ENCODE measurements at places on chromosomes 1 and 21.

DNA sequence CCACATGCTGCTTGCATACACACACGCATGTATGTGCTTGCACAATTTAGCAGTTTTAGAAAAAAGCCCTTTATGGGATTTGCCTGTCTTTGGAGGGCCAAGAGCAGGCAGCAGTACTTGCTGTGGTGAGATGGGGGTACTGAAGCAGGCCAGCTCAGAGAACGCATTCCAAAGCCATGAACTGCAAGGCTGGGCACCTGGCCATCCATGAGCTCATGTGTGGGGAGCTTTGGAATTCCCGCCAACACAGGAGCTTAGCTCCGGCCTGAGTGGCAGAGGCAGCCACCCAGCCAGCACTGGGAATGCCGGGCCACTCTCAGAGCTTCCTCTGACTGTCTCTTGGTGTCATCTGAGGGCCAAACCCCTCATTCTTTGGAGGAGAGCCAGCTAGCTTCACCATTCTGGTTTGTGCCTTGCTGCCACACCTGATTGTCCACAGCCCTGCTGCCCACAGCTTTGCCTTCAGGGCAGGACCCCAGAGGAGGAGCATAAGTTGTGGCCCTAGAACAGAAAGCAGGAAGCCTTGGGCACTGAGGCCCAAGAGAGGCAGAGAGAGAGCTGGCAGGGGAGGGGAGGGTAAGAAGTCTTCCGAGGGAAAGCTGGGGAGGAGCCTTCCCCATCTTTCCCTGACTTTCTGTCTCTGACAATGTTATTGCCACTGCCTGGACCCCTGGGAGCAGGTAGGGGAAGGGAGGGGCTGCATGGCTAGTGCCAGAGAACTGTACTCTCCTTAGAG lies 92.1 kb upstream of the POU3F1 start:
- DNase-seq, result peak; percentile 98

- DNase-seq, result no peak
Observed at GRCh38 chr1:66265796-66266195, 268.2 kb upstream of the SGIP1 start.

- DNase-seq, result no peak
Observed at GRCh38 chr1:17819129-17819802, 64.1 kb downstream of the ACTL8 start.

- no peak for DNase-seq
Observed at GRCh38 chr1:229027158-229027557, 243.8 kb upstream of the RAB4A start.

DNA sequence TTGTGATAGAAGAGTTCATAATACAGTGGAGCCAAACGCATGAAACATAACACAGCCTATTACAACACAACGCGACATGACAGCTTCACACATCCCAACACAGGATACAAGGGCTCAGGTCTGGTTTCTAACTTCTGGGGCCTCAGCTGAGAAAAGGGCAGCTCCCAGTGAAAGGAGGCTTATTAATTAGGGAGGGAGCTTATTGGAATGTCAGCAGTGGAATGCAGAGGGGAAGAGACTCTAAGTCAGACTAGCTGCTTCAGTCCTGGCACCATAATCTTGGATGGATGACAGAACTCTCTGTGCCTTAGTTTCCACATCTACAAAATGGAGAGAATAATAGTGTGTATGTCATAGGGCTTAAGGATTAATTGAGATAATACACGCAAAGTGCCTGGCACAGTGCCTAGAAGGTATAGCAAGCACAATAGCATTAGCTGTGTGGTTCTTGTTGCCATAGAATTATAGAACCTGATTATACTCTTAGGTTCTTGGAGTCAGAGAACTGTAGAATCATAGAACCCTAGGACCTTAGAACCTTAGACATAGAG lies 22.7 kb upstream of the SLC2A1 start:
- no peak for DNase-seq

DNA sequence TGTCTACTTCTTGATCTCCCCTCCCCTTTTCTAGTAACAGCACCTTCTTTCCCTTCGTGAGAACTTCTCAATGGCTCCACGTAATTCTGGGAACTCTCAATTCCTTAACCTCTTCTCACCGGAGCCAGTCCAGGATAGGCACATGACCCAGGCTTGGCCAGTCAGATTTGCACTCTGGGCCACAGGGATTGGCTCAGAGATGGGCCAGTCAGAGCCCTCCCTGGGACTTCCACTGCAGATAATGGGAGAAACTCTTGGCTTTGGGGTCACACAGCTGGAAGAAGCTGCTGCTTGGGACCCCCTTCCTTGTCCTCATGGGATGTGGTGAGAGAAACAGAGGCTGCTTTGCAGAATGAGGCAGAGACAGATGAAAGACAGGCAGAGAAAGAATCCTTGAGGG lies 302.3 kb downstream of the PTPRU start:
- no peak for DNase-seq

DNA sequence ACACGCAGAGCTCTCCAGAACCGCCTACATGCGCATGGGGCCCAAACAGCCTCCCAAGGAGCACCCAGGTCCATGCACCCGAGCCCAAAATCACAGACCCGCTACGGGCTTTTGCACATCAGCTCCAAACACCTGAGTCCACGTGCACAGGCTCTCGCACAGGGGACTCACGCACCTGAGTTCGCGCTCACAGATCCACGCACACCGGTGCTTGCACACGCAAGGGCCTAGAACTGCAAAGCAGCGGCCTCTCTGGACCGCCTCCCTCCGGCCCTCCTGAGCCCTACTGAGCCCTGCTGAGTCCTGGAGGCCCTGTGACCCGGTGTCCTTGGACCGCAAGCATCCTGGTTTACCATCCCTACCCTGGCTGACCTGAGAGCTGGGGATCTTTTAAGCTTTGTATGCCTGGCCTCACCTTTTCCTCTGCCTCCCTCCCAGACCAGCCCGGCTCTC lies 8.3 kb downstream of the OLIG2 start:
- DNase-seq, result no peak

- DNase-seq, result no peak
Observed at GRCh38 chr1:198680174-198680875, 41.5 kb downstream of the PTPRC start.

DNA sequence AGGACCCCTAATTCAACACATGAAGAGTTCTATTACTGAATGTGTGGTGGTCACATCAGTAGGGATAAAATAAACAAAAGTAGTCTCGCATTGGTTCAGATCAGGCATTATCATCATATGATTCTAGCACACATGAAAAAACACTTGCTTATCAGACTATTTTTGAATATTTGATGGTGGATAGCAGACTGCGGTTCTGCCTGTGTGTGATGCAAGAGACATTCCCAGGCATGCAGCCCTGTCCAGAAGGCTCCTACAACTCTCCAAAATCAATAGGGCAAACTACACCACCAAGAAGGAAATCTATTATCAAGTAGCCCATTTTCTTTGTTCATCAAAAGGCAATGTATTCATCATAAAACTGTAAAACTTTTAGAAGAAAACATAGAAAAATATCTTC lies 304.7 kb downstream of the DUSP10 start:
- DNase-seq, result no peak

DNA sequence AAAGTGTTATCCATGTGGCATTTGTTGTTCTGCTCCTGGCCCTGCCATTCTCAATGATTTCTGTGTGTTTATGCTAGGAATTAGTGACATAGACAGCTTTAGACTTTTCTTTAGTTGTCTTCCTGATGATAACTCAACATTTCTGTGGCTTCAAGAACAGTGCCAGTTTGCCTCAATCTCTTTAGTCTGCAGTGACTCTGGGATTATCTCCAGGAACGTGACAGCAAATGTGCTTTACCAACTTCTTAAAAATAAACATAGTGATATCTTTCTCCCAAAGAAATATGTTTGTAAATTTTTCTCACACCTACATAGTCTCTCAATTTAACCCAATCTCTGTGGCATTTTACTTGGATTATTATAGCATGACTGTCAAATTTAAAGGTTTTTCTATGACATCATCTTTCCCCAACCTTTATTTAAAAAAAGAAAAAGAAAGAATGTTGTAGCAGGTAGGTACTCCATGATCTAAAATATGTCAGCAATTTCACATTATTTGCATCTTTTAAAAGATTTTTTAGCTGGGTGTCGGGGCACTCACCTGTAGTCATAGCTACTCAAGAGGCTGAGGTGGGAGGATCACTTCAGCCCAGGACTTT lies 24.6 kb downstream of the RNASEL start:
- DNase-seq, result no peak

- no peak for DNase-seq
Observed at GRCh38 chr1:16451841-16452528, 11.5 kb downstream of the NECAP2 start.

DNA sequence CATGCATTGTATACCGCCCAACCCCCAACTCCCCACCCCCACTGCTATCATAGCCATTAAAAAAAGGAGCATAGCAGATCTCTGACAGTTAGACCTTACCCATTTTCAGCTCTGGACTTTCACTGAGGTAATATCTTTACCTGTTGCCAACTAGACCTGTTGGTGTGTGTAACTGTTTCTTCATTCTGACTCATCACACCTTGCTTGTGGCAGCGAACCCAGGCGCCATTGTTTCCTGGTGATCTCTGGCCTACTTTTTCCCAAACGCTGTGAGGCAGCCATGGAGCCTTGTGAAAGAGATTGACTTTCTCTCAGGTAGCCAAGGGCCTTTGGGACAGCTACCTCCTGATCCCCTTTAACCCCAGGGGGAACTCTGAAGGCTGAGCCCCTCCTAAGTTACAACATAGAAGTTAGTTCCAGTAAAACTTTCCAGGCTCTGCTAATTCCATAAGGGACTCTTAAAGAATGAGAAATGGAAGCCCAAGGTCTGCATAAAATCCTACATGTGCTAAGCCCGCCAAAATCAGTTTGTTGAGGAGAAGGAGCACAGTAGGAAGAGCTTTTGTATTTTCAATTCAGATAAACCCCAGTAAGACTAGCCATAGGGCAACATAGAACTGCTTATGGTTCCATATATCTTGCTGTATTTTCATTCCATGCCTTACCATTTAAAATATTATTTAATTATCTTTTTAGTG lies 196.1 kb upstream of the CAMK1G start:
- no peak for DNase-seq

- DNase-seq, result no peak
Observed at GRCh38 chr1:239126884-239127283, 259.5 kb upstream of the CHRM3 start.

GRCh38 chr1:64320922-64321614 lies 117.6 kb downstream of the UBE2U start:
- DNase-seq, result no peak

DNA sequence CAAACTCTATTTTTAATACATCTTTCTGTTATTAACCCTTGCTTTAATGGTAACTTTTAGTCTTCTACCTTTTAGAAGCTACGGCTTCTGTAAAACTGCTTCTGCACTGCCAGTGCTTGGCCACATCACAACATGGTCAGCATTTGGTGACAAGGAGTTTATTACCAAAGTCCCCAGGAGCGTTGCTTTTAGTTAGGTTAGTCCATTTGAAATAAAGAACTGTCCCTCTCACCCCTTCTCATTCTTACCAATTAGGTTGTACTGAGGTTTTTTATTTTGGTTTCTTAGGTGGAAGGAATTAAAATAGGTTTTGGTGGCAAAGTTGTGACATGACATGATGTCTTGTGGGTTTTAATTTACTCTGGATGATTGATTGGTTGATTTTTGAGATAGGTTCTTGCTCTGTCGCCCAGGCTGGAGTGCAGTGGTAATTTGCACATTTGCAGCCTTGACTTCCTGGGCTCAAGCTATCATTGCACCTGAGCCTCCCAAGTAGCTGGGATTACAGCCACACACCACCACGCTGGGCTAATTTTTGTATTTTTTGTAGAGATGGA lies 39.2 kb downstream of the SPEN start:
- no peak for DNase-seq

- no peak for DNase-seq
Observed at GRCh38 chr1:26200413-26200812, 10.0 kb downstream of the CATSPER4 start.

GRCh38 chr1:1732381-1732780 lies 8.2 kb upstream of the CDK11A start:
- DNase-seq, result no peak

- no peak for DNase-seq
Observed at GRCh38 chr1:20947409-20947808, 160.3 kb upstream of the HP1BP3 start.

DNA sequence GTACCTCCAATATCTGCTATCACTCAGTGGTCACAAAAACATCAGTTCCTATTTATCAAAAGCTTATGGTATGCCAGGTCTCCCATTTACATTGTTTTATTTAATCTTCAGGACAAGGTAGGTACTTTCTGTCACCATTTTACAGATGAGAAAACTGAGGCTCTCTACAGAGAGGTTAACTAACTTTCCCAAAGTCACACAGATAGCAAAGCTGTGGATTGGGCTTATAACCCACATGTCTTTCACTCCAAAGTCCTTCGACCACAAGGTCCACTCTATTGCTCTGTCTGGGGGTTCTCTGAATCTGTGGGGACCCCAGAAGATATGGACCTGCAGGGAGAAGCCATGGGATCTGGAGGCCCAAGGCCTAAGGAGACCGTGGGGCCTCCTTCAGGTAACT lies 26.6 kb upstream of the EPS8L3 start:
- DNase-seq, result no peak

DNA sequence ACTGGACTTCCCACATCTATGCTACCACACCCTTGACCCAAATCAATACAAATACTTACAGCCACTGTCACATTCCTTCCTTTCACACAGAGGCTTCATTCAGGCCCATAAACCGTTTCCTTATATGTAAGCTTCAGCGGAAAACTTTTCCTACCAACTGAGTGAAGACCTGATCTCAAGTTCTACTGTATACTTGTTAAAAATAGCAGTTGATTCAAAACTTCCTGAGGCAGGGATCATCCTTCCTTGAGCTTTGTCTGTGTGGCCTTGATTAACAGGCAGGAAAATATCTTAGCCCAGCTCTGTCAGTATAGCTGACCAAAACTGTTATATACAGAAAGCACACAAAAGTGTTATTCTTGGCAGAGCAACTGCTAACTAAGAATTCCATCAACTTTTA lies 42.7 kb downstream of the DENND2C start:
- no peak for DNase-seq

GRCh38 chr1:43267818-43268425 lies 1.9 kb upstream of the TMEM125 start:
- no peak for DNase-seq
